ENCODE measurements at places on chromosomes 7 and 10.

DNA sequence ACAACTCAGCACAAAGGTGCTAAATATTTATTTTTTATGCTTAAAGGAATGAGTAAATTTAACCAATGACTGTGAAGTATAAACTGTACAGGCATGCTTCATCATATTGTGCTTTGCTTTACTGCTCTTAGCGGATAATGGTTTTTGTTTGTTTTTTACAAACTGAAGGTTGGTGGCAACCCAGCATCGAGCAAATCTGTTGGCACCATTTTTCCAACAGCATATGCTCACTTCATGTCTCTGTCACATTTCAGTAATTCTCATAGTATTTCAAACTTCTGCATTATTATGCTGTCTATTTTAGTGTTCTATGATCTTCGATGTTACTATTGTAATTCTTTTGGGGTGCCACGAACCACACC lies 22.8 kb downstream of the BRAF start:
- DNase-seq, result no peak

DNA sequence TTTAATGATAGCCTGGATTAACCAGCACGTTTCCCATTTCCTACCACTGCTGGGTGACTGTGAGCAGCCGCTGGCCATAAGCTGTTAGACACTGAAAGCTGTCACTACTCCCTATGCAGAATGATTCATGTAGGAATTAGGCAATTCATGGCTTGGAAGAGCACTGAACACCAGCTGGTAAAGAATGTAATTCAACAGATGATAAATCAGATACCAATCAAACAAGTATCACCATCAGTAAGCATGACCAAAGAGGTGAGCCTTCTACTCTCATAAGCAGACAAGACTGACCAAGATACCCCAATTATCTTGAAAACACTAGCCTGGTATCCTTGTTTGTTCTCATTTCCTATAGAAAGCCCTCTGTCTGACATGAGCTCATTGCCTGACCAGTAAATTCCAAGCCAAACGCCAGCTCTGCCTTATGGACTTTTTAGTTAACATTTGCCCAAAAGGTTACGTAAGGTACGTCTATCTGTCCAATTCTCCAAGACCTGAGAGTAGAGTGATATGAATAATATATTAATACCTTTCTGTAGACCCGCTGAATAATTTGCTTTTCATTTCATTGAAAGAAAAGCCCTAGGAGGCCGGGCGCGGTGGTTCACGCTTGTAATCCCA lies 127.7 kb downstream of the ELMO1 start:
- no peak for DNase-seq

DNA sequence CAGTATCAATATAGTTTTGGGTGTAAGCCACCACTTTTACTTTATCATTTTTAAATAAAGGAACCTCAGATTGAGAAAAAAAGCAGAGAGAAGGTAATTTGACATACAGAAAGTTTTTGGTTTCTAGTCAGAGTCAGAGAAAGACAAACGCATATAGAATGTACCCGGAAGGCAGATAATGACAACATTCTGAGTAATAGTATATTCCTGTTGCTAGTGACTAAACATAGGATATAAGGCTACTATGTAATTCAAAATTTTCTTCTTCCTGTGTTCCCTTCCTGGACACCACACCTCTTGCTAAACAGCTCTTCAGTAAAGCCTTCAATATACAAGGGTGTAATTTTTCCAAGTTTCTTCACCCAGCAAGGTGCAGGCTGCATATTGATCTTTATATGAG lies 597.6 kb downstream of the PCDH15 start:
- no peak for DNase-seq

GRCh38 chr7:102813191-102814024 lies 64.6 kb downstream of the FAM185A start:
- no peak for DNase-seq

- peak; percentile 39 for DNase-seq
Measured at GRCh38 chr7:139231513-139232376, 708 bp downstream of the UBN2 start.

DNA sequence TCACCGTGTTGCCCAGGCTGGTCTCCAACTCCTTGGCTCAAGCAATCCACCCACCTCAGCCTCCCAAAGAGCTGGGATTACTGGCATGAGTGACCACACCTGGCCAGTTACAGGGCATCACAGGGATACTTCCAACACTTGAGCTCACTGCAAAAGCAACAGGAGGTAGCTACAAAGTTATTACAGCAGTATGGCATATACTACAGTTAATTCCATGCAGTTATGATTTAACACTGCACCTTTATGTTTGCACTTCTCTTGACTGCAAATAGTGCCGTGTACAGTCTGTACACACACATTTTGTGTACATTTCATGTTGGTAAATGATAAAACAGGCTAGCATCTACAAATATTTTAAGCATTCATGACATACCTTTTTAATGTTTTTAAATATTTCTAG lies 21.3 kb downstream of the SRPK2 start:
- no peak for DNase-seq

- no peak for DNase-seq
Measured at GRCh38 chr10:119538632-119539358, 3.7 kb downstream of the RGS10 start.

DNA sequence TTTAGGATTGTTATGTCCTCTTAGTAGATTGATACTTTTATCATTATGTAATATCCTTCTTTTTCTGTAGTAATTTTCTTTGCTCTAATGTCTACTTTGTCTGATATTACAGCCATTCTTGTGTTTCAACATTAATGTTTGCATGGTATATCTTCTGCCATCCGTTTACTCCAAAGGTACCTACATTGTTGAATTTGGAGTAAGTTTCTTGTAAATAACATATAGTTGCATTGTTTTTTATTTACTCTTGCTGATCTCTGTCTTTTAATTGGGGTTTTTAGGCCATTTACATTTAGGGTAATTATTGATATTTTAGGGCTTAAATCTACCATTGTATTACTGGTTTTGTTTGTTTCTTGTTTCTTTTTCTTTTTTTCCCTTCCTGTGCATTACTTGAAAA lies 100.1 kb downstream of the STK31 start:
- no peak for DNase-seq

- DNase-seq, result no peak
Measured at GRCh38 chr7:11533229-11533820, 298.7 kb downstream of the THSD7A start.

GRCh38 chr7:106871793-106872571 lies 6.9 kb downstream of the PIK3CG start:
- DNase-seq, result no peak

All from hippocampal formation (tissue), 2 donors.